ENCODE measurements at places on chromosomes 2 and 18.

- peak; percentile 18 for DNase-seq
Measured at GRCh38 chr2:240460781-240461431, 25.4 kb downstream of the GPC1 start.

- no peak for DNase-seq
Measured at GRCh38 chr2:239714116-239714515, 311.0 kb downstream of the NDUFA10 start.

DNA sequence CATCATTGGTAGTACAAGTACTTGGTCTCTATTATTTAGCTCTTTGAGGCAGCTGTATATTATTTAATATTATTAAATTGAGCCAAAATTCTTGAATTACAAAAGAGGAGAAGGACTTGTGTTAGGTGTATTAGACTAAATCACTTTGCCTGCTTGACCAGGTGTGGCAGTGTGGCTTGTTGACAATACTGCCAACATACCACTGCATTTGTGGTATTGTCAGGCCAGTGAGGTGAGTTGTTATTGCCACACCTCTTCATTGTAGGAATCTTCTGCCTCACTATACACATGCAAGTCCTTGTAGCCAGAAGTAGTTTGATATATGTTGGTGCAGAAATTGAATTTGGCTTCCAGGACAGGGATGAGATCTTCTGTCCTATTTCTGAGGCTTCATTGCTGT is 40.5 kb downstream of the CYP20A1 start:
- no peak for DNase-seq

GRCh38 chr2:215383652-215384279 is 52.1 kb downstream of the FN1 start:
- DNase-seq = no peak

DNA sequence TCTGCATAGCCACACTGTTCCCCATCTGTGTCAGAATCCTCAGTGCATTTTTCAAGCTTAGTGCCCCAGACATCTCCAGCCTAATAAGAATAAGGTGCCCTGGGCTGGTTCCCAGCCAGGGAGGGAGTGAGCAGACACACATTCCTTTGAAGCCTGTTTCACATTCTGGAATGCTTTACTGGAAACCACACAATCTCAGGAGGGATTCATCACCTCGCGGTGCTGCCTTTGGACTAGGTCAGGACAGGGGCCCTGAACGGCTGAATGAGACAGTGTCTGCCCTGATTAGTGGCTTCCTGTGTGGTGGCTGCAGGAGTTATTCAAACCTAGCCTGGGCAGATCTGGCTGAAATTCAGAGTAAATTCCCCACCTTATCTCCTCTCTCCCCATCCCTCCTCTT is 108.0 kb upstream of the LDAH start:
- DNase-seq = no peak

- no peak for DNase-seq
Measured at GRCh38 chr18:43485545-43485963, 208.3 kb upstream of the SYT4 start.

DNA sequence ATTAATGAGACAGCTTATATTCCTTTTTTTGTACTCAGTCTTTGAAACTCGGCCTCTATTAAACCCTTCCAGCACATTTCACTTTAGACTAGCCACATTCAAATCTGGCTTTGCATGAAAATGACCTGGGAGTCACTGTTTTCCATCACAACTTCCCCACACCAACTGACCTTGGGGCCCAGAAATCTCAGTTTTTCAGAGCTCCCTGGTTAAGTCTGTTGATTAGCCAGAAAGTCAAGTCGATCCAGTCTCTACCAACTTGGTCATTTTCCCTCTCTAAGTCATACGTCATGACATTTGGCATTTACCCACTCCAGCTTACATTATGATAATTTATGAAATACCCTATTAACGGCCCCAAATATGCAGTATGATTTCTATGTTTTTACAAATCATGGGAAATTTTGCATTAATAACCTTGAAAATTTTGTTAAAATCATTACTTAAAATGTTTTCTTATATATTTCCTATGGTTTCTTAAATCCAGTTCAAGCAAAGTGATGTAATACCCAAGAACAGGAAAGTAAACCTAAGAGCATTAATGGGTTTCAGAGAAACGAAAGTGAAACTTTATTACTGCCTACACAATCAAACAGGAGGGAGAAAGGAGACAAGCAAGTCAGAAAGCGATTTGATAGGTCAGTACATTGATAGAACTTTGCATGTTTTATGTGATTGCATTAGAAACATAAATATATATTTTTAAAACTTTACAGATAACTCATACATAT is 77.1 kb downstream of the SPATS2L start:
- DNase-seq = no peak

GRCh38 chr18:48673853-48674721 is 135.3 kb downstream of the CTIF start:
- DNase-seq = peak; percentile 59

- no peak for DNase-seq
Measured at GRCh38 chr2:118146315-118147283, 58.3 kb downstream of the INSIG2 start.

DNA sequence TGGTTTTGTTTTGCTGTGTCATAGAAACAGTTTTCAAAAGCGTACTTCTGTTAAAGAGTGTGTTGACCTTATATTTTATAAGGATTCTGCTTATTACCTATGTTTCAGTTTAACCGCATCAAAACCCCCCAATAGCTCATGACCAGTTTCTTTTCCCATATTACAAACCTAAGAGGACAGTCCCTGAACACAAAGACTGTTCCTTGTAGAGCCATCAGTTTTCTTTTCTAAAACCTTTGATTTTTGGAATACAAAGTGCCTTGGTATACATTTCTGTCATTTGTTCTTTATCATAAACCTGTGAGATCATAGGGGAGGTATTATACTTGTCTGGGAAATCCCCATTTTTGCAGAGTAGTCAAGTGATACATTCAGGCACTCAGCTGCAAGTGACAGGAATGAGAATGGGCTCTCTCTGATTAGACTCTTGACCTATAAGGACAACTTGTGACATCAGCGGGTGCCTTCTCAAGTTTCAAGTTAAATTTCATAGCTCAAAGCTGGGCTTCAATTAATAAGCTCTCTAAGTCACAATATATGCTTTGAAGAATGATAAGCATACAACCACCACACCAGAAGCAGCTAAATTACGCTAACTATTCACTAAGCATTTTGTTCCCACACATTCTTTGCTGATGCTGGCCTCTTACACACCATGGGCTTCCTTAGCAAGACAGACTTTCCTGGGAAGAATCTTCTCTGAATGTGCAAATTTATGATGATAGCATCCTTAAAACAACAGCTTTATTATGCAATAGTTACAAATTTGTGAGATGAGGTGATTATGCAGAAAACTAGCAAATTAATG is 97.5 kb upstream of the CD302 start:
- no peak for DNase-seq

DNA sequence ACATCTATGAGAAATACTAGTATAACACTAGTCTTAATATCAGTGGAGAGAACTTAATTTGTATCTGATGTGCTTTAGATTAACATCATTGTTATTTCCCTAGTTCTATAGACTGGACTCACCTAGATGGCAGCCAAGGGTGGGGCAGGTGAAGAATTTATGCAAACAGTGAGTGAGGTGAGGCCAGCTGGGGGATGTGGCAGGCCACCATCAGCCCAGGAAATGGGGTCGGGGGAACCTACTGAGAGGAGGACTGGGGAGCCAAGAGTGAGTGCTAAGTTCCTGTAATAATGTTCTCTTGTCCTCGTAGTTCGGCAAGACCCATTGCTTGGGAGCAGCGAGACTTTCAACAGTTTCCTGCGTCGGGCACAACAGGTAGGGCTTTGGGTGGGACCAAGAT is 2.5 kb downstream of the SNX17 start:
- DNase-seq = no peak

DNA sequence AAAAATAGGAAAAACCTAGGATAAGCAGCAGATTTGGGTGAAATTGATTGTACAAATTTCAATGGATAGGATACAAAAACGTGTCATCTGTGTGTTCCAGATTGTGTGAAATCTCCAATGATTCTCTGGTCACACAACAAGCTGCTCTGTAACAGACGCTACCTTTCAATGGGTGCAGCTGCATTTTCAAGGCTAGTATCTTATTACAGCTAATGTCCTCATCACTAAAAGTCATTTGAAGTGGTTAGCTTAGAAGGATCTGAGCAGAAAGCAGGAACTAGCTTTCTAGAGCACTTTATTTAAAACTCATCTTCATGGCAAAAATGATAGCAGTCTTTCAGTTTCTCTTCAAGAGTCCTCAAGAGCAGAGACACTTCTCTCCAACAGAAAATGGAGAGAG is 364.6 kb downstream of the LRP1B start:
- no peak for DNase-seq

- DNase-seq = no peak
Measured at GRCh38 chr2:121150713-121151112, 134.3 kb downstream of the TFCP2L1 start.

DNA sequence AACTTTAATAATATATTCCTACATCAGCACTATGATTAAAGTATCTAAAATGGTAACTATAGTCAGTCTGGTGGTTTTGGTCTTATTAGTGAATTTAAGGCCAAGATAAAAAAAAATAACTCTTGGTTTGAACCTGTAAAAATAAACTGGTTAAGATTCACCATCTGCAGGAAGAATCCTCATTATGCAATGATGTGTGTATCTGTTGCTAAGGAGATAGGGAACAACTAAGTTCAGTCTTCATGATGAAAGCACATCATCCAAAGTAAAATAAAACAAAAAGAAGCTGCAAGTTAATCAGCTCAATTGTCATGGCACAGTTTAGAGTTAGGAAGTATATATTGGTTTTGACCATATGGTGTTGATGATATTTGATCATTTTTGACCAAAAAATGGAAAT is 466.0 kb downstream of the NYAP2 start:
- DNase-seq = no peak

GRCh38 chr2:45137966-45138695 is 128.9 kb upstream of the SIX2 start:
- no peak for DNase-seq

GRCh38 chr2:3005859-3006501 is 371.6 kb downstream of the EIPR1 start:
- no peak for DNase-seq

- no peak for DNase-seq
Measured at GRCh38 chr18:24204904-24205303, 66.0 kb downstream of the CABYR start.

GRCh38 chr2:33529771-33530481 is 53.5 kb downstream of the RASGRP3 start:
- no peak for DNase-seq

GRCh38 chr2:46460241-46460921 is 19.0 kb upstream of the TMEM247 start:
- peak; percentile 80 for DNase-seq

- peak; percentile 55 for DNase-seq
Measured at GRCh38 chr2:241771286-241772062, 5.1 kb upstream of the GAL3ST2 start.

DNA sequence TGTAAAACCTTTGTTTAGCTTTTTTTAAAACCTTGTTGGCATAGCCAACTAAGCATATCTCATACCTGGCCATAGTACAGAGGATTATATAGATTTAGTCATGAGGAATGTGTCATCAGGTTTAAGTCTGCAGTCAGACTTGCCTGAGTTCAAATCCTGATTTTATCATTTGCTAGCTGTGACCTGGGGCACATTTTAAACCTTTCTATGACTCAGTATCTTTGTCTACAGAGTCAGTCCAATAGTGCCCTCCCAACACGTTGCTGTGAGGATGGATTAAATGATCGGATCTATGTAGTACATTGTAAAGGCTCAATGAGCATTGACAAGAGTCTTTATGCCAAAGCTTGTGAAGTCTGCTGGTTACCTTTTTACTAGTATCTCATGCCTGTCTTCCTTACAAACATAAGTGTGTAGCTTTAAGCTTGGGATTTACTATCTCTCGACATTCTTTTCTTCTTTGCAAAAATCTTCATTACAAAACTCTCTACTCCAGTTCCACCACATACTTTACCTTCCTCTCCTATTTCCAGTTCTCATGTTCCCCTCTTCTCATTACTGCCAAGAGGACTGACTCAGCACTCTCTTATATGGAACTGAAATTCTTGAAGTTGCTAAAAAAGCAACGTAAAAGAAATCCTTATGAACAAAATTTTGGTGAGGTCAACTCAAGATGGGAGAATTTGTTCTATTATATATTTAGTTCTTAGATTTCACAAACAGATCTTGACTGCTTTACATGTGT is 68.1 kb upstream of the RBMS1 start:
- DNase-seq = no peak

DNA sequence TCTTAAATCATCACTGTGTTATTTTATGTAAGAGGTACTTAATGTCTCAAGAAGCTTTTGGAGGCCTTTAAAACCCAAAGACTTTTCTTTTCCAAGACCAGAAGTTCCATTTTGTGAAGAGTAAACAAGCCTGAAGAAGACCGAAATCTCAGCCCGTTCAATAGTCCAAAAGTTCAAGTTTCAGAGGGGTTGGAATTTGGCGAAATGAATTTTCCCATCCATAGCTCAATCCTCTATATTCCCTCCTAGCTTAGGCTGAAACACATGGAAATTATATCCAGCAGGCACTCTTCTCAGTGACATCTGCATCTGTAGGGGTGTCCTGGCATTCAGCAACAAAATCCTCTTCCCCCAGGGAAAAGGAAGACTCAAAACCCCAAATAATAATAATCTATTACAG is 344.6 kb downstream of the ARHGAP15 start:
- DNase-seq = no peak

GRCh38 chr2:84896567-84896966 is 8.9 kb upstream of the TMSB10 start:
- no peak for DNase-seq

- DNase-seq = no peak
Measured at GRCh38 chr2:219174146-219174545, 2.6 kb downstream of the CNPPD1 start.

DNA sequence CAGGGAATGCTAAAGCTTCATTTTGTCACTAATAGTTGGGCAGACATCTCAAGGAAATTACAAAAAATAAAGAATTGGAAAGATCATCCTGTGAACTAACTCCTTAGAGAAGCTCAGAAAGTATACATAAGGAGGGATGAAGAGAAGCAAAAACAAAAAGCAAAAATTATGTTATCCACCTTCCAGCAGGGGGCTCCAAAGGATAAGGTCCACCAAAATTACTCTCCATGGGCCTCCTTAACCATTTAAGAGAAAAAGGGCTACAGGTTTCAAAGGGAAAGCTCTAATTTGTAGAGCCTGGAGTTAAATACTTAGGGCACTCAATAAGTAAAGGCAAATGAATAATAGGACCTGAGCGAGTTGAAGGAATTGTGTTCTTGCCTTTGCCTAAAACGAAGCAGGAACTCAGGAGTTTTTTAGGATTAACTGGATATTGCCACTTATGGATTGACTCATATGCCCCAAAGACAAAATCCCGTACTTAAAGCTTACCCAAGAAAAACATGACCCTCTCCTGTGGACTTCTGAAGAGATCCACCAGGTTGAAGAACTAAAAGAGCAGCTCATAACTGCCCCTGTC is 1167.9 kb downstream of the DSC3 start:
- DNase-seq = no peak

GRCh38 chr2:48529676-48530032 is 300 bp upstream of the STON1 start:
- no peak for DNase-seq

Measured in left ventricle myocardium superior (tissue), 1 donor.